Activated CD4-positive, CD25-positive, alpha-beta regulatory T cell (primary cell): ENCODE measurements at places on chromosomes 11 and 22.

DNA sequence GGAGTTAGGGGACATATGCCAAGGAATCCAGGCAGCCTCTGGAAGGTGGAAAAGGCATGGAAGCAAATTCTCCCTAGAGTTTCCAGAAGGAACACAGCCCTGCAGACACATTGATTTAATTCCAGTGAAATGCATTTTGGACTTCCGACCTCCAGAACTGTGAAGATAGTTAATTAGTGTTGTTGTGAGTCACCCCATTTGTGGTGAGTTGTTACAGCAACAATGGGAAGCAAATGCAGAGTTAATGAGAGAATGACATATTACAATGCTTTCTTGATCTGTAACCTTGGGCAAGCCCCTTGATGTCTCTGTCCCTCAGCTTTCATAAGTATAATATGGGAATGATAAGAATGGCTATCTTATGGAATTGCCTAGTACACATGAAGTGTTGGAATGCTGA lies 178.7 kb downstream of the KIRREL3 start:
- no peak for DNase-seq

- DNase-seq = no peak
These were observed 53.4 kb downstream of the DGCR2 start for GRCh38 chr22:19068784-19069271.

DNA sequence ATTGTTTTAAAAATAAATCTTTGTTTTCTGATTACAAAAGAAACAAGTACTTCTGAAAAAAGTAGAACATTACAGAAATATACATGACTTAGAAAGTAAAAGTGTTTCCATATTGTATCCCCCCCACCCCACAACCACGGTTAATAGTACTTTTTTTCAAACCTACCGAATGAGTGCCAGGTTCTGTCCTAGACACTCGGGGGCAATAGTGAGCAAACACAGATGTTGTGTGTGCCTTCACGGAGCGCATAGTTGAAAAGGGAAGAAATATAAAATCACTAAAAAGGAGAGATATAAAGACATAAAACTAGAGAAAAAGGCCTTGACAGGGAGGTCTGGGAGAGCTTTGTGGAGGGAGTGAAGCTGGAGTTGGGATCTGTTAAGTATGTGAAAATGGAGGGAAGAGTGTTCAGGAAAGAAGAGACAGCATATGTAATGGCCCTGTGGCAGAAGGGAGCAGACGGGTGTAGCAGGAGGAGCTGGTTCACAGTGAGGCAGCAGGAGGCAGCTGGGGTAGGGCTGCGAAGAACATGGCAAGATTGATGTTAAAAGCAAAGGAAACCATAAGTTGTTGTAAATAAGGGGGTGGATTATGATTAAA lies 42.1 kb upstream of the ALX4 start:
- DNase-seq = no peak

DNA sequence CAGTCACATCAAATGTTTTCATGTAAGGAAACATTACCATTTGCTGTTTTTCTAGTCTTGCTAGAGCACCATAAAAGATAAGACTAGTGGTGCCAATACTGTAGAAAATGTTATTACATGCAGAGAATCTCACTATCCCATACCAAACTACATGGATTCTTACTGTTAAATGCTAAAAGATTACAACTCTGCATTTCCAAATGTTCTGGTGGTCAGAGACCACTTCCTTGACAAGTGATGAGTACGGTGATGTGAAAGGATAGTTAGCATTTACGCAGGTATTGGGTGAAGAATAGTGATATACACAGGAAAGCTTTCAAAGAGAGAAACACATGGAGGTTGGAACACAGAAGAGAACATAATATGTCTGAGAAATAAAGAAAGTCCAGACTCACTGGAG lies 98.2 kb downstream of the GGTLC2 start:
- DNase-seq = no peak

GRCh38 chr11:79422866-79423265 lies 18.0 kb downstream of the TENM4 start:
- DNase-seq = no peak

DNA sequence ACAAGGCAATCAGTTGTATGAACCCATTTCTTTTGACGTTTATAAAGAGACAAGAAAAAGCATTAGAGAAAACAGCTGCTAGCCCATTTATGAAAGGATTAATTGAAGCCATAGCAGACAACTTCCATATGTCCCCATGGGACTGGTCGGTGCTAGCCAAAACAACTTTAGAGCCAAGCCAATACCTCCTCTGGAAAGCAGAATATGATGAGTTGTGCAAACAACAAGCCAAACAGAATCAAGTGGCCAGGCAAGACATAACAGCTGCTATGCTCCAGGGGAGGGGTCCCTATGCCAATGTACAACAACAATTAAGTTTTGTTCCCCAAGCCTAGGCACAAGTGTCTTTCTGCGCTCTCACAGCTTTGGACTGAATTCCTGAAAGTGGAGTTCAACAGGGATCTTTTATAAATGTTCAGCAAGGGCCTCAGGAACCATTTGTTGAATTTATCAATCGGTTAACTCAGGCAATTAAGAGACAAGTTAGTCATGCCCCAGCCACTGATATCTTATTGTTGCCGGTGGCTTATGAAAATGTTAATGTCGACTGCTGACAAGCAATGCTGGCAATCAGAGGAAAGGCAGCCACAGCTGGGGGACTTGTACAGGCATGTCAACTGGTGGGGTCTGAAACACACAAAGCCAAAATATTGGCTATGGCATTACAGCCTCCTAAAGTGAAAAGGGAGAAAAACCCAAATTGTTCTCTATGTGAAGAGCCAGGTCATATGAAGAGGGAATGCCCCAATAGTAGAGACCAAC lies 1593.1 kb upstream of the TENM4 start:
- DNase-seq = no peak

- DNase-seq = no peak
These were observed 26.4 kb downstream of the AMOTL1 start for GRCh38 chr11:94794287-94795168.
